ENCODE measurements at places on chromosomes 11 and 22.
A peak's percentile ranks its signal among the peaks of the same experiment; 100 is the strongest.

- peak; percentile 37 for DNase-seq
These were observed 9.7 kb downstream of the TUB start for GRCh38 chr11:8090756-8091155.

DNA sequence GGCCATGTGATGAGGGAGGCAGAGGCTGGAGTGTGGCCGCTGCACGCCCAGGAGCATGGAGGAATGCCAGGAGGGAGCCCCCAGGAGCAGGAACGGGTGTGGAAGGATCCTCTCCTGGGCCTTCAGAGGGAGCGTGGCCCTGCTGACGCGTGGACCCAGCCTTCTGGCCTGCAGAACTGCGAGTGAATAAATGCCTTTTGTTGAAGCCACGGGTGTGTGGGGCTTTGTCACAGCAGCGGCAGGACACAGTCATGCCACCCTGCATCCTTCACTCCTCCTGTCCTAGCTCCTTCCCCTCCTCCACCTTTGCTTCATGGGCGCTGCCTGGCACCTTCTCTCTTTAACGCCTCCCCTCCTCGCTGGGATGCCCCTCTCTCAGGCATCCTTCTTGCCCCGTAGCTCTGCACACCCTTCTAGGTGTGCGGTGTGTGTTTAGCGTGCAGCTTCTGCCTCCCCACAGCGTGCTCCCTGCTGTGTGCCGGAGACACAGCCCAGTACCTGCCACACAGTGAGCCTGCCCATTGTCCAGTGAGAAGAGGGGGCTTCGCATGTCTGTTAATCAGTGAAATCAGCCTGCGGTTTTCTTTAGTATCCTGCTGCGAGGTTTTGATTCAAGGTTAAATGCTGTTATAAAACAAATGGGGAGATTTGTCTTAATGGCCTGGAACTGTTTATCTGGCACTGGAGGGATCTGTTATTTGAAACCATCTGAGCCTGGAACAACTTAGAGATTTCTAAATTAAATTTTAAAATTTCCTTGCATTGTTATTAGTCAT, 459.6 kb downstream of the TBC1D22A start:
- DNase-seq, result no peak

DNA sequence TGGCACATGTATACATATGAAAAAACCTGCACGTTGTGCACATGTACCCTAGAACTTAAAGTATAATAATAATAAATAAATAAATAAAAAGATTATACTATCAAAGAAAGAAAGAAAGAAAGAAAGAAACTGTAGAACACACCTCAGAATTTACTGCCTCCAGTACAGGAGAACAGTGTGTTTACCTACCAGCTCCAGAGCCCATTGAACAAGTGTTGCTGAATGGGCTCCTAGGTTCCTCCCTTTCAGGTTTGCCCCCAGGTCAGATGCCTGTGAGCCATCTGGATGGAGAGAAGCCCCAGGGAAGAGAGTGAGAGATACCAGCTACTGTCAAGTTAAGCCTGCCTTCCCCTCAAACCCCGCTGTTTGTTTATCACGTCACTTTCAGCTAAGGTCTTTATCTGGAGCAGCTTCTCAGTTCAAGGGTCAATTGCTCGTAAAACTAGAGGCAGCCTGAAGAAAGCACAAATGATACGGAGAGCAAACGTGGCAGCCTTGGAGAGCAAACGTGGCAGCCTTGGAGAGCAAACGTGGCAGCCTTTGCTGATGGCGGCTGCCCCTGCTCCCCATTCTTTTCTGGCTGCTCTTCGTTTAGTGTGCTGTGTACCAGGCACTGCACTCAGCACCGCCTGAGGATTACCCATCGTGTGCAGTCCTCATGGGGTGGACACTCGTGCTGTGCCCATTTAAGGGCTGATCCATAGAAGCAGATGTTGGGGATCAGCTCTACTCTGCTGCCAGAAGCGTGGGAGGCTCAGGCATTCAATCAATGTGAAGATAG, 111.7 kb downstream of the ADAMTS15 start:
- no peak for DNase-seq

- DNase-seq, result no peak
These were observed 9.7 kb upstream of the SOX10 start for GRCh38 chr22:37994049-37994448.

- DNase-seq, result no peak
These were observed 22.8 kb upstream of the GPR83 start for GRCh38 chr11:94424011-94424410.

DNA sequence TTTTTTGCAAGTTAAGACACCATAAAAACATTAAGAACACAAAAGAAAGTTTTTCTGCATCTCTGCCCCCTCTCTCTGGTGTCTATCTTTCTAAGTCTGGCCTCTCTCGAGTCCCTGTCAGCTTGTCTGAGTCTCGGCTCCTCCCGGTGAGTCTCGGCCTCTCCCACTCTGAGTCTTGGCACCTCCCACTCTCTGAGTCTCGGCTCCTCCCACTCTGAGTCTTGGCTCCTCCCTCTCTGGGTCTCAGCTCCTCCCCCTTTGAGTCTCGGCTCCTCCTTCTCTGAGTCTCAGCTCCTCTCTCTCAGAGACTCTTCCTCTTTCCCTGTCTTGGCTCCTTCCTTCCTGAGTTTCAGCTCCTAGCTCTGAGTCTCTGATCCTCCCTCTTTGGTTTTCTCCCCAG, 72.5 kb upstream of the AMPD3 start:
- DNase-seq, result no peak

GRCh38 chr22:43828725-43828997, 16.6 kb upstream of the EFCAB6 start:
- DNase-seq, result no peak

DNA sequence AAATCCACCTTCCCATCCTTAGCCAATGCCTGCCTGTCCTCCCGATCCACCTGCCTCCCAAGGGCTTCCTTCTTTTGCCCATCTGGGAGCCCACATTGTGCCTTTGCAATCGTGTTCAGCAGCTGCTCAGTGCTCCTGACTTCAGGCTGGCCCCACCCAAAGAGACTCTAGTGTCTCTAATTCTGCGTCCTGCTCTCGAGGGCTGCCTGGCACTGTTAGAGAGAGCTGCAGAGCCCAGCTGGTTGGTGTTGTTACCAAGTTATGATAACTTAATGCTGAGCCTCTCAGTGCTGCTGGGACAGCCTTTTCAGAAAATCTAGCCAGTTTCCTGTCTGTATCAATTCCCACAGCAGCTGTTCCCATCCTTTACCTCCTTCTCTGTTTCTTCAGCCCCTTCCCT, 69.1 kb downstream of the MICAL2 start:
- DNase-seq, result no peak

DNA sequence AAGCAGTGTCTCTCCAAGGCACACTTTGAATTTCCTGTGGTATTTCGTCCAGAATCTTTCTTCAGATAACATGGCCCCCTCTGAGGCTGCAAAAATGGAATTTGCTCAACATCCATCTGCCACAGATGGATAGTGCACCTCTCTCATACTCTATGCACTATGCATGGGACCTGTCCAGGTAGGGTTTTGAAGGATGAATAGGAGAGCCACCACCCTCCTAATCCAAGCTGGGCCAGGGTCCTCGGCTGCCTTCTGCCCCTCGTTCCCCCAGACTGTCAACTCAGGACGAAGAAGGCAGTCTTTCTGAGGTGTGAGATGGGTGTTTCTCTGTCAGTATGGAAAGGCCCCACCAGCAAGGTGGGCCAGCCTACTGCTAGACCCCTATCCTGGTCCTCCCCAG, 56.4 kb downstream of the MN1 start:
- no peak for DNase-seq

DNA sequence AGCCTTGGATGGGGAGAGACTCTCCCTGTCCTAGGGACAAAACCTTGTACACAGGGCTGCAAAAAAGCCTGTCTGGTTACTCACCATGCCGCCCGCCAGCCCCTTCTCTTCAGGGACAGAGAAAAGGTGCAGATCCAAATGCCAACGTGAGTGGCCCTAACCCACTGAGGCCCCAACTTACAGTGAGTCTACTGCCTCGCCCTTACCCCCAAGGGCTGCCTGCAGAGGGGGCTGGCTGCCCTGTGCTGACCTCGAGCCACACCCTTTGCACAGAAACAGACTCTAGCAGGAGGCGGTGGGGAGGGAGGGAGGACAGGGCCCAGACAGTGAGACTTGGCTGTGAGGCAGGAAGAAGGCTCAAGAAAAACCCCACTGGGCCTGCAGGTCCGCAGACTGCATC, 13.6 kb upstream of the CHST1 start:
- DNase-seq, result no peak

DNA sequence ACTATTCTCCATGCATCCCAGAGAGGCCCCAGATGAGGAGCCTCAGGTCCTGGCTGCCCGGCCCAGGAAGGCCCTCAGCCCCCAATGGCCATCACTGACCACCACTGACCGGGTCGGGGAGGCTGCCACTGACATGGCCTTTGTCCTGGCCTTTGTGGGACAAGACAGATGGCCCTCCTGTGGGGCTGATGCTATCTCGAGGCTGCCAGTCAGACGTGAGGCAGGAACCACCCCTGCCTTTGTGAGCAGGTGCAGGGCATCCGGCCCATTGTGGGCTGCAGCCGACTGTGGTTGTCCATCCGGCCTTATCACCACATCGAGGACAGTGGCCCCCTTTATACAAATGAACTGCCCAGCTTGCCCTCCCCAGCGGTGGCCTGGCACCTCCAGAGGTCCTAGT, 5.5 kb downstream of the GP1BB start:
- DNase-seq, result no peak

GRCh38 chr22:31295831-31296657, 3.8 kb upstream of the PIK3IP1 start:
- no peak for DNase-seq

GRCh38 chr22:49418341-49418894, 409.3 kb downstream of the BRD1 start:
- no peak for DNase-seq

DNA sequence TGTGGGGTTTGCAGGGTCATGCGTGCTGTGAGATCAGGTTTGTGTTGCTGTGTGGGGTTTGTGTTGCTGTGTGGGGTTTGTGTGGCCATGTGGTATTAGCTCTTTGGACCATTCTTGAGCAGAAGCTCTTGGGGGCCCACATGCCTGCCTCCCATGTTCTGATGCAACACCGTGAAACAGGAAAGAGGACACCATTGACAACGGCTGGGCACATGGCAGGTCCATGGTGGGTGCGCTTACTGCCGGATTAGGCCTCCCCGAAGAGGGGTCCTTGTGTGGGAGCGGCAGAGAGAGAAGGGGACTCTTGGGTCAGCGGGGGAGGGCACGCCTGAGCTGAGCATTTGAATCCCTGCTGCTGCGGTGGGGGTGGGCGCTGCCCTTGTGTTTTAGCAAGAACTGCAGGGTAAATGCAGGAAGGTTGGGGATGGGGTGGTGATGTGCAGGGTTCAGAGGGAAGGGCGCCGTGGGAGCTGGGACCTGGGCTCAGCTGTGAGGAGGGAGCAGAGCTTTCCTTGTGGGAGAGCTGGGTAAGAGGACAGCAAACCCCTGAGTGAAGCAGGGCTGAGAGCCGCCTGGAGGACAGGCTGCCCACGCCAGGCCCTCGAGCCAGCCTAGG, 361.5 kb downstream of the TBC1D22A start:
- DNase-seq, result no peak

DNA sequence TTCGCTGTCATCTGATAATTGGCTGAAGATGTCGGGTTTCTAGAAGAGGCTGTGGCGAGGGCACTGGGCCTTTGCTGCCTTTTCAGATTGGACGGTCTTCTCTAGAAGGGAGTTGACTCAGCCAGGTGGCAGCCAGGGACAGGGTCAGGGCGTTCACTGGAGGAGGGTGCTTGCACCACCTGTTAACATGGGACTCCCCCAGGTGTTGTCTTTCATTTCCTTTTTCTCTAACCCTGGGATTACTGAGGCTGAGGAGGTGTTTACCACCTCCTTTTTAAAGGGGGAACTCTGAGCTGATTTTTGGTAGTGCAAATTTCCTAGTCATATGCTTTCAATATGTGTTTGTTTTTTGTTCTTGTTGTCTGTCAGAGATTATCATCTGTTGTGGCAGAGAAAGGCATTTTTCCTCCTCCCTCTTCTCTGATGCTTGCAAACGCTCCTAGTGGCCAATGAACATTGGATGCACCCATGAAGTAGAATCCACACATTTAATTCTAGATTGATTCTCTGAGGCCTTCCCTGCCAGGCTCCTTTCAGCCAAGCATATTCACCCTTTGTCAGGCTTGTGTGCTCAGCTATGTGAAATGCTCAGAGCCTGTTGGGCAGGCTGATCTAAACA, 54.1 kb downstream of the LDLRAD3 start:
- no peak for DNase-seq

DNA sequence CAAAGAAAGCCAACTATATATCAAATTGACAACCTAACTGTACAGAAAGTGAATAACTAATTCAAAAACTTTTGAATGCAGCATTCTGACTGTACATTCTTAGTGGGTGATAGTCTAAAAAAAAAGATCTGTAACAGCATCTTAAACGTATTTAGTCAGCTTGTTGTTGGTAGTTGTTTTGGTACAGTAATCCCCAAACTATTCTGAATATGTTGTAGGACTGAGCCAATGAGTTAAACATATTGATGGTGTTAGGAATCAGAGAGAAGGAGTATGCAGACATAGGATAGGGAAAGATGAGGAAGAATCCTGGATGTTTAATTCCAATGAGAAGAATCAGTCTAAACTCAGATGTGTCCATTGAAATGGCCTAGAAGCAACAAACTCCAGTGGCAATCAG, 41.9 kb upstream of the KIRREL3 start:
- DNase-seq, result no peak

DNA sequence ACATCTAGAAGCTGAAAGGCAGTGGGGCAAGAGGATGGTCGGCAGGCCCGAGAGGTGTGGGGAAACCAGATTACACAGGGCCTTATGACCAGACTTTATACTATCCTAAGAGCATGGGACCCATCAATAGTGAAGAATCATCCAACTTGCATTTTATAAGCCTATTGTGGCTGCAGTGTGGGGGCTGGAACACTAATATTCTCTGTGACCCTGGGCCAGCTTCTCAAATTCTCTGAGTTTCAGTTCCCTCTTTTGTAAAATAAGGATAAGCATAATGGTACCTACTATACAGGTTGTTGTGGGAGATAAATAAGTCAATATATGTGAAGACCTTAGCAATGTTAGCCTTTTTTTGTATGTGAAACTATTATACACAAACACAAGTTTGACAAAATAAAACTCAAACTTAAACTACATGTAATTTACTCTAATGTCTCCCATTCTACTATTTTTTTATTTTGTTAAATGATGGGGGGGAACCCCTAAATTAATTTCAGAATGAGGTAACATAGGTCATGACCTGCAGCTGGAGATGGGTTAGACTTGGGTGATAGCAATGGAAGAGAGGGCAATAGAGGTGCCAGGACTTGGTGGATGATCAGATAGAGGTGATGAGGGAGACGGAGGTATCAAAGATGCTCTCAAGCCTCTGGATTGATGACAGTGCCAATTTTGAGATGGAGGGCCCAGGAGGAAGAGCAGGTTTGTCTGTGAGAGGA, 30.1 kb downstream of the SMCO4 start:
- no peak for DNase-seq
